ENCODE measurements at places on chromosomes 6 and 20.

- peak; percentile 71 for DNase-seq
Observed at GRCh38 chr6:118808793-118809638, 84.9 kb upstream of the ASF1A start.

DNA sequence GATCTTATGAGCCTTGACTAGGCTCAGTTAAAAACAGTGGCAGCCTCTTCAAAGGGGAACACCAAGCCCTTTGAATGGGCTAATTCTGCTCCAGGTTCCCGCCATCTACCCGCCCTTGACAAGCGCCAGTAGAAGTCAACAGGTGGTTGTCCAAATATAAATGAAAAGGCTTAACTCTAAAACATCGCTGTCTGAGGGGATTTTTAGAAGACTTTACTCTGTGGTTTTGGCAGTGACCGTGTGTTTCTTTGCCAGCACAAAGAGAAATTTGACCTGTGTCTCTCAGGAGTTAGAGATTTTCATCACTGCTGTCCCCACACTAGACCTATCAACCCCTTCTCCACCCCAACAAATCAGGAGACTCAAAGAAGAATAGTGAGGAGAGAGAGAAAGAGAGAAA is 19.8 kb upstream of the SIM1 start:
- no peak for DNase-seq

- no peak for DNase-seq
Observed at GRCh38 chr6:168712993-168713392, 272.0 kb downstream of the SMOC2 start.

- no peak for DNase-seq
Observed at GRCh38 chr6:31819871-31820299, 4.5 kb downstream of the HSPA1A start.

DNA sequence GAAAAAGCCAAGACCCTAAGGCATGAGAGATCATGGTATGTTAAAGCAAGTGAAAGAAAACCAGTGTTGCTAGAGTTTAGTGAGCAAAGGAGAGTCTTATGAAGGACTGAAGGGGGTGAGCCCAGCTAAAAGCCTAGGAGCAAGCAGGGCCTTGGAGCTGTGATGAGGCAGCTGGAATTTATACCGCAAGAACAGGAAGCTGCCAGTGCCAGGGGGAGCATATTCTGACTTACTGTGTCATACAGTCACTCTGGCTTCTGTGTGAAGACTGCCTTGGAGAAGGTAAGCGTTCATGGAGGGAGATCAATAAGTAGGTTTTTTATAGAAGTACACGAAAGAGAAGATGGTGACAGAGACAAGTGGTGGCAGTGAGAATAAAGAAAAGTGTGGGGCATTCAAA is 308.9 kb upstream of the THEMIS start:
- DNase-seq, result no peak

DNA sequence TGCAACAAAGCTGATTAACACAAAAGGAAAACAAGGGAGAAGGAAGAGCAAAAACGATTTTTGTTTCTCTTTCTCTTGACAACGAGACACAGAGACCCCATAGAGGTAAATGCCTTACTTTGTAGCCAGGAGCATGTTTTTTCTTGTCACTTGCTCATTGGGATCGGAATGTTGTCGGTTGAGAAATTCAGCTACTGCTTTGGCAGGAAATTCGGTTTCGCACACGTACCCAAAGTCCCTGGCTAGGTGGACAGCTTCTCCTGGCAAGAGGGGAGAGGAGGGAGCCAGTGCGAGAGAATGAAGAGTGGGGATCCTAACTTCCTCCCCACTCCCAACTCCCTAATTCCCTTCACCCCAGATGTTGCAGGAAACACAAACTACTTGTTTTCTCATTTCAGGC is 14.5 kb downstream of the TFAP2A start:
- DNase-seq, result no peak

DNA sequence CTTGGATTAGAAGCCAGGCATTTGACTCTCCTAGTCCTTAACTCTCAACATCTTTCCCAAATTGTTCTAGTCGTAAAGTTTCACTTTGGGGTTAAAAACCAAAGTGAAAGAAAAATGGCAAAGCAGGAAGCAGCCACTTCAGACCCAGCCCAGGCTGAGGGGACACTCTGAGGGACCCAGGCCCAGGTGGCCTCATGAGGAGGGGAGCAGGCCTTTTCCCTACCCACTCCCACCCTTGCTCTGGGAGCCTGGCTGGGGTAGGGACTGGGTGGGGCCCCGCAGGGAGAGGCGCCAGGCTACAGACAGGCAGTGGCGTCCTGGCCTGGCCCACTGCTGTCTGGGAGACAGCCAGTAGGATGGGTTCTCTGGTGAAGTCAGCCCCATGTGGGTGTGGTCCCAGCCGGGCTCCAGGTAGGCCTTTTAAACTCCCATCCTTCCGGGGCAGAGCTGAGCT is 68.7 kb upstream of the MYL9 start:
- no peak for DNase-seq

DNA sequence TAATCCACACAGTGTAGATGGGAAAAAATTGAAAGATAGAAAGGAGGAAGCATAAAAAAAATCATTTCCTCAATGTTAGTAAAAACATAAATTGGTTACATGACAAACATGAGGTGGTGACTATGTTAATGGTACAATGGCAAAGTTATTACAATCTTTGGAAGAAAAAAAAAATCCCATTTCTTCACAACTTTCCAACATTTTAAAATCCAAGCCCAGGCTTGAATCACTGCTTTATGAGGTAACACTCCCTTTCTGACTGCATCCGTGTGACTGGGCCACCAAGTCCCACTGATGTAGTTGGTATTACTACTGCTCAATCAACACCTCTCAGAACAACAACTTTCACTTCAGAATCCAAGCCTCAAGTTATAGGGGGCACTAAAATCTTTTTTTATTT is 160.4 kb downstream of the BTBD9 start:
- no peak for DNase-seq

GRCh38 chr6:143513410-143513809 is 1.9 kb upstream of the FUCA2 start:
- peak; percentile 63 for DNase-seq

DNA sequence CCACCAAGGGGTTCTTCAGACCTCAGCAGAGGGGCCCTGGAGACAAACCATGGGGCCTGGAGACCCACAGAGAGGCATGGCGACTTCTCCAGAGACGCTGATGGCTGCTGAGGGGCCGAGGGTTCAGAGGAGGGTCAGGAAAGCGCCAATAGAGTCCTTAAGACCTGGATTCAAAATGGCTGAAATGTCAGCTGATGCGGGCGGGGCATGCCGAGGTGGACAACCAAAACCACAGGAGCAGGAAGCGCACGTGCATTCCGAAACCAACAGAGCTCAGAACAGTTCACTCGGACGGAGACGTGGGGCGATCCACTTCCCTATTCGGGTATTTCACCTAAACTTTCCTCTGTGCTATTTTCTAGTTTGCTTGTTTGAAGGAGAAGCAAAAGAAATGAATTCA is 99.9 kb upstream of the RIN2 start:
- peak; percentile 17 for DNase-seq

GRCh38 chr6:39020136-39020535 is 28.4 kb upstream of the GLP1R start:
- DNase-seq, result no peak

DNA sequence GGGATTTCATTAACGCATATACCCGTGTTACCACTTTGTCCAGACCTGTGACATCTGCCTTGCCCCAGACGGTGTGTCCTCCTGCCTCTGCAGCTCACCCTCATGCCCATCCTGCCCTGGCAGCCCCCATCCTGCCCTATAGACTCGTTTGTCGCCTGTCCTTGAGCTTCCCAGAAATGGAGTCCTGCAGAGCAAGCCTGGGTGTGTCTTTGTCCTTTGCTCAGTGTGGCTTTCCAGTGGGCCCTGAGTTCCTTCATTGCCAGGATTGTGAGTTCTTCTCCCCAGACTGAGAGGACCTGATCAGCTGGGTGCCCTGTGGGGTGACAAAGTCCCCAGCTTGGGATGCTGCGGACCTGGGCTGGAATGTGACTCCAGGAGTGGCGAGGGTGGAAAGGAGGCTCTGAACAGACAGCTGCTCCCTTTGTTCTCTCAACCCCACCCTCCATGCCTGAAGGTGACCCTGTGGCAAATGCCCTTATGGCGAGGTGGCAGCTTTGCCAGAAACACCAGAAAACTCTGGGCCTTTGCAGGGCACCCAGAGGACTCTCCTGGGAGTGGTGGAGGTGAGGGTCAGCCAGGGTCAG is 2.4 kb upstream of the CST3 start:
- no peak for DNase-seq

DNA sequence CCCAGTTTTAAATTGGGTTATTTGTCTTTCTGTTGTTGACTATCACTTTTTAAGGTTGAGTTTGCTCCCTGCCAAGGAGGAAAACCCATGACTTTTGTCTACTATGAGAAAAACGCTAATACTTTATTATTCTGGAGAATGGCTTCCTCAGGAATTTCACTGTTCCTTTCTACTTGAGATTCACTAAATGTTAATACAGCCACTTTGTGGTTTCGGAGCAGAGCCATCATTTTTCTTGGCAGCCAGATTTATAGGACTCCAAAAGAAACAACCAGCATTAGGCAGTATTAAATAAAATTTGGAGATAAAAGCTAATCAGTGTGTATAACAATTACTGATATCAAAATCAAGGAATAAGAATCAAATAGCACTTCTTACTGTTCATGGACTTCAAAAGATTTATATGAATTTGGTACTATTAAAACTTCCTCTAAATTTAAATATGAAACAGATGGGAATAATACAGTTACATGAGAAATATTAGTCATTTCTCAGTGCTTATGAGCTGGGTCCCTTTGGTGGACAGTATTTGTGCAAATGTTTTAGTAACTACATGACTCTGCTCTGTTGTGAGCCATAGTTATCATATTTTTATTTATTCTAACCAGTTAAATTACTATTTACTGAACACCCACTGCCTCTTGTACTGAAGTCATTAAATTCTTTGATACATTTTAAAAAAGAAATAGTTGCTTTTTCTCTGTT is 64.1 kb upstream of the FBXO30 start:
- no peak for DNase-seq

GRCh38 chr20:62219101-62219991 is 732 bp downstream of the HRH3 start:
- DNase-seq, result no peak

DNA sequence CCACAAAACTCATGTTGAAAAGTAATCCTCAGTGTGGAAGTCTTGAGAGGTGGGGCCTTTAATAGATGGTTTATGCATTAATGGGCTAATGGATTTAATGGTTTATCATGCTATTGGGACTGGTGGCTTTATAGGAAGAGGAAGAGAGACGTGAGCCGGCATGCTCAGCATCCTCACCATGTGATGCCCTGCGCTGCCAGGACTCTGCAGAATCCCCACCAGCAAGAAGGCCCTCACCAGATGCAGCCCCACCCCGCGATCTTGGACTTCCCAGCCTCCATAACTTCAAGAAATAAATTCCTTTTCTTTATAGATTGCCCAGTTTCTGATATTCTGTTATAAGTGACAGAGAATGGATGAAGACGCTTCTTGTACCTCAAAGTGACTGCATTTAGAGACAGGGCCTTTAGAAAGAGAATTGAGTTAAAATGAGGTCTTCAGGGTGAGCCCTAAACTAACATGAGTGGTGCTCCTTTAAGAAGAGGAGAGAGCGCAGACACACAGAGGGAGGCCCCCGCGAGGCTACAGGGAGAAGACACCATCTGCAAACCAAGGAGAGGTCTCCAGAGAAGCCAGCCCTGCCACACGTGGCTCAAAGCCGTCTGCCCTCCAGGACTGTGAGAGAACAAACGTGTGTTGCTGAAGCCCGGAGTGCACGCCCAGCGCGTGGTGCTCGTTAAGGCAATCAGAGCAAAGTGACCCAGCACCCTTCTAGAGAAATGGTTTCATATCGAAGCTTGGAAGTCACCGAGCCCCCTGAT is 56.9 kb downstream of the IRF4 start:
- no peak for DNase-seq

GRCh38 chr6:139303185-139303584 is 11.4 kb upstream of the TXLNB start:
- no peak for DNase-seq

DNA sequence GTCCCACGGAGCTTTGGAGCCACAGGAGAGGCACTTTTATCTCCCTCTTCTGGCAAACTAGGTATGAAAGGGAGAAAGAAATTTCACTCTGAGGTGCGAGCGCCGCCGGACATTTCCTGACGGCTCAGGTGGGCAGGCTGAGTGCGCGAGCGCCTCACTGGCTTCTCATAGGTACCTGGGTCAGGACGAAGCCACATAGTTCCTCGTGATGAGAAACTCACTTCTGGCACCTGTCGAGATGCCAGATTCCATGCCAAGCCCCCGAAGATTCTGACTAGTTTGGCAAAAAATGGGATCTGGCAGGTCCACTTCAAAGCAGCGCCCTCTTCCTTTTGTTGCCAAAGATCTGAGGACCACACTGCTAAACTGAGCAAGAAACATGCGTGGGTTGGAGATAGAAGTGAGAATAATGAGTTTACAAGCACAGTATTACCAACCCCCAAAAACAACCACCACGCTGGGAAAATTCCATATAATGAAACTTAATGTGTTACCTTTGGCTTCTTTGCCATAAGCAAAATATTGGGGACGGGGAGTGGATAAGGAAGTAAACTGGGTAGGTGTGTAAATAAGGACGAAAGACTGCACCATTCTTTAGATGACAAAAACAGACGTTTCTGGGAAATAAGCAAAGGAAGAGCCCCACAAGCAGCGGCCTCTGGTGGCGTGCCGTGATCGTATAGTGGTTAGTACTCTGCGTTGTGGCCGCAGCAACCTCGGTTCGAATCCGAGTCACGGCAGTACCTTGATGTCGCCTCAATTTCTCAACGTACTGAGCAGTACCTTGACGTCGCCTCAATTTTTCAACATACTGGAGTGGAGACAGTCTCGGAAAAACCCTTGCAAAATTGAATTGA is 89.8 kb upstream of the PRSS16 start:
- peak; percentile 90 for DNase-seq

- no peak for DNase-seq
Observed at GRCh38 chr20:41185013-41185757, 47.8 kb downstream of the PLCG1 start.

DNA sequence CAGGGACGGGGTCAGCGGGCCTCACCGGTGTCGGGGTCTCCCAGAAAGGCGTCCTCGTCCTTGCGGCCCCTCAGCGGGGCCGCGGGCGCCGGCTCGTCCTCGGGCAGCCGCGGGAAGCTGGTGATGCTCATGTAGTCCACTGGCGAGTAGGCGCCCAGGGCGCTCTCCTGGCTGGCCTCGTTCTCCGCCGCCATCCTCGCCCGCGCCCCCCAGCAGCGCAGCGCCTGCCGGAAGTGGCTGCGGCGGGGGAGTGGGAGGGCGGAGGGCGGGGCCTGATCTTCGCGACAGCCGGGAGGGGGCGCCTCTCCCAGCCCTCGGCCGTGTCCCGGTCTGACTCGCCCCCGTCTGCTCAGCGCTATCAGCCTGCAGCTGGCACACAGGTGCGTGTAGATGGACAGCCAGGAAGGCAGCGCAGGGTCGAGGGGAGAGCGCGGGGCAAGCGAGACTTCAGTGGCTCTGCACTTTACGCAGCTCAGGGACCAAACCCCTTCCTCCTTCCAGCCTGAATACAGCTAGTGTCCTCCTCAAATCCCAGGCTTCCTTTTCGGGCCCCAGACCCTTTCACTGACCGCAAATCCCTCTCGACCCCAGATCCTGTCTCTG is at the start of gene GGT7:
TSS of gene GGT7 (minus strand) at position 235 of the 603 bp plus-strand sequence. CDS start at position 194, 41 bp downstream.
- peak; percentile 88 for DNase-seq

- peak; percentile 7 for DNase-seq
Observed at GRCh38 chr6:155882527-155883333, 427.1 kb upstream of the NOX3 start.
